Smooth muscle cell of the pulmonary artery (primary cell): ENCODE measurements at places on chromosomes 7 and 10. TPM values are rescaled to one million over a fixed set of nuclear protein-coding genes. Genes with fewer than 3 reads are reported as not detected.

PITX3 gene
- 0.13 and 0.23 TPM in 2 replicates for total RNA-seq

LIPF gene
- not detected in 2 replicates for total RNA-seq

EPO gene
- total RNA-seq, result not detected in 2 replicates

ADAM22 gene
- 0.43 and 0.52 TPM in 2 replicates for total RNA-seq

CALD1 gene
- total RNA-seq, result 684 and 1,071 TPM in 2 replicates

IL15RA gene
- total RNA-seq, result 3.9 and 5.0 TPM in 2 replicates

CYP2C19 gene
- total RNA-seq, result not detected in 2 replicates

CNTNAP2 gene
- under 0.01 TPM in 1 of 2 replicates, not detected in the other for total RNA-seq

ASB13 gene
- total RNA-seq, result 7.6 and 14.5 TPM in 2 replicates

ABCF2 gene
- 40.4 and 54.2 TPM in 2 replicates for total RNA-seq

C10orf53 gene
- not detected in 2 replicates for total RNA-seq

SEMA3C gene
- total RNA-seq, result 215 and 311 TPM in 2 replicates

GDF10 gene
- 0.03 and 5.5 TPM in 2 replicates for total RNA-seq

ATRNL1 gene
- 2.3 and 5.1 TPM in 2 replicates for total RNA-seq

ANKRD2 gene
- 0.33 and 1.1 TPM in 2 replicates for total RNA-seq

EXOC6 gene
- total RNA-seq, result 7.9 and 76.9 TPM in 2 replicates

OR2A7 gene
- 0.07 and 0.40 TPM in 2 replicates for total RNA-seq

TSPAN33 gene
- total RNA-seq, result 0.26 and 0.53 TPM in 2 replicates

ASB10 gene
- total RNA-seq, result not detected in 2 replicates

NKX2-3 gene
- not detected in 2 replicates for total RNA-seq

OR13A1 gene
- total RNA-seq, result not detected in 2 replicates

TMEM273 gene
- total RNA-seq, result 0.13 and 0.33 TPM in 2 replicates

SHOC2 gene
- 46.3 and 62.8 TPM in 2 replicates for total RNA-seq

AKR1D1 gene
- 0.07 TPM in 1 of 2 replicates, not detected in the other for total RNA-seq

CTTNBP2 gene
- 1.2 and 1.9 TPM in 2 replicates for total RNA-seq

C7orf57 gene
- total RNA-seq, result not detected in 2 replicates

NKX1-2 gene
- total RNA-seq, result not detected in 2 replicates

RP9 gene
- total RNA-seq, result 4.4 and 9.1 TPM in 2 replicates

TSC22D4 gene
- total RNA-seq, result 20.6 and 21.5 TPM in 2 replicates

CNPY1 gene
- total RNA-seq, result not detected in 2 replicates

LRRC18 gene
- not detected in 2 replicates for total RNA-seq

PRKG1 gene
- total RNA-seq, result 27.2 and 52.2 TPM in 2 replicates

SPDYE8 gene
- total RNA-seq, result not detected in 2 replicates

GJD4 gene
- 0.10 TPM in 1 of 2 replicates, not detected in the other for total RNA-seq

ATOH7 gene
- 0.07 TPM in 1 of 2 replicates, not detected in the other for total RNA-seq

CALHM3 gene
- total RNA-seq, result not detected in 2 replicates

NFE2L3 gene
- 0.98 and 3.0 TPM in 2 replicates for total RNA-seq
